Fibroblast of skin of left quadriceps (primary cell): ENCODE measurements at places on chromosomes 7 and 10.

DNA sequence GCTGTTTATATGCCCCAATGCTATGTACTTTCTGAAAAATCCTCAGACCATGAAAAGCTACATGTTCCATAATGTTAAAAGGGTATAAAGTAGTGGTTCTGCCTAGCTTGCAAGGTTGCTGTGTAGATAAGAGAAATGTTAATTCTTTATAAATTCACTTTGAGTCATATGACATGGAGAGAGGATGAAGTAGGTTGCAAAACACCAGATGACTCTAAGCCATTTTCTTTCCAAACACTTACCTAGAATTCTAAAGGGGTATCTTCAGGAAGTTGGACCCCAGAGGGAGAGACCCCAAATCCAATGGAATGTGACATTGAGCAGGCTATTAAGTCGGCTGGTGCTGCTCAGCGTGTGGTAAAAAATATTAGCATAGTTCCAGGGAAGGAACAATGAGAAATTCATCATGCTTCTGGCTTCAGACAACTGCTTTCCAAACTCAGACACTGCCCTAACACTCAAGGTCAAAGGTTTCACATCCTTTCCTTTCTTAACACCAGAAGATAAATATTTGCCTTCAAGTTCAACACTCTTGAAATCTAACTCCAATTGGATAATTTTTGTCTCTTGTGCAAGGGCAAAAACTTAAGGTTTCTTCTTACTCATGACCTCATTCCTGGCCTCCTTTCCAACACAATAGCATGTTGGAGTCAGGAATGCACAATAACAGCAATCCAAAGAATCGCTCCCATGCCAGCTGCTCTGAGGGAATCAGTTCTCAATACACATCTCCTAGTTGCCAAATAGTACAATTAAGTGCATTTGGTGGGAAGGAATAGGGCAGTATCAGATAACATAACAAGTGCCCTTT, 100.7 kb upstream of the AFAP1L2 start:
- DNase-seq: peak; percentile 29

GRCh38 chr10:282294-283139, 147.3 kb downstream of the ZMYND11 start:
- DNase-seq: peak; percentile 34

DNA sequence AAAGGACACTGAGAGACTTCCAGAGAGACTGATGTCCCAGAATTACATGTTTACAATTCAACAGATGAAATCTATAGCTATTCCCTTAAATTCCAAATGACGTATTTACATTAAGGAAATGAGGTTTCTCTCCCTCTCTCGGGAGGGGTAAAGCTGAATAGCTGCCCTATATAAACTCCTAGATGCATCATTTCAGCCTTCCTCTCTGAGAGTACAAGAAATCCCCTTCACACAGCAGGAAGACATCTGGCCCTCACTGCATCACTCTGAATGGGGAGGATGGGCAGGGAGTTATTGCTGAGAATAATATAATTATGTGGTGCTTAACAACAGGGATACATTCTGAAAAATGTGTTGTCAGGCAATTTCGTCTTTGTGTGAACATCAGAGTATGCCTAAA, 11.0 kb downstream of the POT1 start:
- DNase-seq: no peak

DNA sequence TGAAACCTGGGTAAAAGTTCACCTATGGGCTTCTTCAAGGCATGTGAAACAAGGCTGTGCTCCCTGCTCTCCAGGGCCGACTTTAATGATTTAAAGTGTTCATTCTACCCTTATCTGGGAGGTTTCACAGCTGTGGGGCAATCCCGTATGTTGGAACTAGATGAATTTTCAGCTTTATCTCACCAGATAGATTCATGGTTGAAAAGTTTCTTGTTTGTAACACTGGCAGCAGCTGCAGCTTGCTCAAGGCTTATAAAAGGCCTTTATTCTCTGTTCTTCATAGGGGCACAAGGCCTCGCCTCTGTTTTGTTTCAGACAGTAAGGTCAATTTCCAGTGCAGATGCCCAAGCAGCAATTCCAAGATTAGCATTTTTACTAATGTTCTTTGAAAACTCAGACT, 70.4 kb upstream of the DNAJB12 start:
- no peak for DNase-seq

DNA sequence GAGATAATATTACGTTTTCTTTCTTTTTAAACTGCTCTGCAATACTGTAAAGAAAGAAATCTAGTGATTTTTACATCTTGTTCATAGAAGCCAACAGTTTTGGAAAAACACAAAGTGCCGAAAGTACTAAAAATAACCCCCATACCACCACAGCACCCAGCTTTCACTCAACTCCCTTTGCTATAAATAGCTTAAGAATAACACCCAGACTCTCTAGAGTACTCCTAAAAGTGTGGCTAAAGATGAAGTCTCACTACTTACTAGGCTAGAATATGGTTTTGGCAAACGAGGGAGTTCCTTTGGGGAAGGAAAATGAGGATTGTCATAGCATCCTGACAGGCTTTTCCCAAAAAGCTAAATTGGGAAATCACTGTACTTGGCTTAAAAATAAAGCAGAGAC, 151.8 kb upstream of the ANK3 start:
- no peak for DNase-seq

GRCh38 chr7:158050978-158051651, 536.5 kb downstream of the PTPRN2 start:
- no peak for DNase-seq

- no peak for DNase-seq
These were observed 5.2 kb downstream of the IDI2 start for GRCh38 chr10:1020460-1020859.

DNA sequence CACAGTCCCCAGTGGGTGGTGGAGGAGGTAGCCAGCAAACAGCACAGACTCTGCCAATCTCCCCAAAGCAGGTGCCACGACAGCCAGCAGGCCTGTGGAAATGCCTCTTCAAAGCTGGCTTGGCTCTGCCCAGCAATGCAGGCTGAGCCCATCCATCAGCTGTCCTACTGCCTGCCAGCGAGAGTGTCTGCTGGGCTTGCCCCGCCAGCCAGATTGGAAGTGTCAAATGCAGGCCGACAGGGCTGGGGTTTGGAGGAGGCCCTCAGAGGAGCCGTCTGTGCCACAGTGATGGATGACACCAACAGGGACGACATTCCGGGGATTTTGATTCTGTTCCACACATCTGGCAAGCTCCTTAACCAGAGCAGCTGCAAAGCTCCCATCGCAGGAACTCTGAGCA, 16.7 kb downstream of the HABP2 start:
- DNase-seq: no peak

GRCh38 chr10:8543361-8544056, 489.0 kb downstream of the GATA3 start:
- no peak for DNase-seq
